ENCODE measurements at places on chromosomes 1 and 21.
A peak's percentile ranks its signal among the peaks of the same experiment; 100 is the strongest.

- peak; percentile 6 for DNase-seq
Measured at GRCh38 chr21:37153935-37154350, 80.9 kb downstream of the TTC3 start.

DNA sequence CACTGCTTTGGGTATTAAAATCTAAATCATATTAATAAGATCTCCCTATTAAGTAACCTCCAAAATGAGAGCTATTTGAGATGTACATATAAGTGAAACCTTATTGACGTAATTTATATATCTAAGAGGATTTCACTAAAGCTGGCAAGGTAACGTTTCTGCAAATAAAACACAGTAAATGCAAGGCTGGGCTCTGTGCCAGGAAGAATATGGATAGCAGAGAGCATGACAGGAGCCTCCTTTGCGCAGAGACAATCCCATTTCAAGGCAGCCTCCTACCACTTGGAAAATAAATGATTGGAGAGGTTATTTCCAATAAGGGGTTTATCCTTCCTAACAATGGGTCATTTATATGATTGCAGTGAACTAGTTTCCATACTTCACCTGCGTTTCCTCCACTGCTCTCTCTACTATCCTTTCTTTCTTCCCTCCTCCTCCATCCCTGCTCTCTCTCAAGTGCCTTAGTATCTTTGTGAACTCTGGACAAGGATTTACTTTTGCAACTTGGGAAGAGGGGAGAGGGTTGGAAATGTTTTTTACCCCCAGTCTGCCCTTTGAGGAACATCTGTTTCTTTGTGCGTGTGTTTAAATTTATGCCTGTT is 3.0 kb upstream of the NFIA start:
- no peak for DNase-seq

DNA sequence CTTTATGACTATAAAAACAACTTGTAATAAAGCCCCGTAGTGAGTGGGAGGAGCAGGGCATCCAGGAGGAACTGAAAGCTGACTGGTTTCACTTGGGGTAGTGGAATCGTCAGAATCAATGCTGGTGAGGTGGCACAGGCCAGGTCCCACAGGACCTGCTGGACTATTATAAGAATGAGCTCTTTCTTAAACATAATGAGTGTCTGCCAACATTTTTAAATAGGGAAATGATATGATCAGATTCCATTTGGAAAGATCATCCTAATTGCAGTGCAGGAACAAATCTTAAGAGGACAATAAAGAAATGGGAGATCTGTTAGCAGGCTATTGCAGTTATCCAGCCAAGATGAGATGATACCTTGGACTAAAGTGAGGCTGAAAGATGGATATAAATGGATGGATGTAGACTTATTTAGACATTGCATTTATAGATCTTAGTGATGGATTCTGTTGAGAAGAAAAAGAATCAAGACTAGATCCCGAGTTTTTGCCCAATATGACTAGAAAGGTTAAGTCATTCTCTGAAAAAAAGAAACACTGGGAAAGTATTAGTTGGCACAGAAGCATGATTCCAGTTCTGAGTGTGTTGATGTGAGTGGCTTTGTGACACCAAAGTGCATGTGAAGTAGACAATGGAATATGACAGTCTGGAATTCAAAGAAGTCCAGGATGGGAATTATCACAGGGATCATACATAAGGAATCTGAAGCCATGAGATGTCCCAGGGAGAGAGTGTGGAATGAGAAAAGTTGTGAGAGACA is 153.3 kb upstream of the SGIP1 start:
- no peak for DNase-seq

DNA sequence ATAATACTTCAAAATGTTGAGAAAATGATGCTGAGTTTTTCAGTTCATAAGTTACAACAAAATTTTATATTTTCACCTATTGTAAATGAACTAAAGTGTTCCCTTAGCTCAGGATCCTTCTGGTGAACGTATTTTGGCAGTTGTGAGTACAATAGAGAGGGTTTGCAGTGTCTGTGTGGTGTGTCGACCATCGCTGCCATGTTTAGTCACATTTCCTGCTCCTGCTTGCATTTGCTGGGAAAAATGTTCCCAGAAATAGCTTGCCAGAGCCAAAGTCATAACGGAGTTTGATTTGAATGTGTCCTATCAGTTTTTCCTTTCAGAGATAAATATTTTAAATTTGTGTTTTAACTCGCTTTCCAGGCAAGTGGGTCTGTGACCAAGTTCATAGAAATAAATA is 117.1 kb upstream of the COL6A1 start:
- no peak for DNase-seq

DNA sequence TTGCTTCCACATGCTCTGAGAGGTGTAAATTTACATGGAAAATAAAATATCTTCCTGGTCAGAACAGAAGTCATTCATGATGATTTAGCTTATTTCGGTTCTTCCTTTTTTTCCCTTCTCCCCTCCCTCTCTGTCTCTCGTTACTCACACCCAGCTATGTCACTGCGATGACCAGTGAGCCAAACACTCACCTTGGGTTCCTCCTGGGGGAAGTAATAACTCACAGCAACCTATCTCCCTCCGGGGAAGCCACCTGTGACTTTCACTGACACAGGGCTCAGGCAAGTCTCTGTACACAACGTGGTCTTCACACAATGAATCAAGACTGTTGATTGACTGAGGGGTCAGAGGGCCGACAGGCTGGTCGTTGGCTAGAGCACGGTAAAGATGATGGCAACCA is 135.3 kb upstream of the VANGL1 start:
- DNase-seq, result no peak

DNA sequence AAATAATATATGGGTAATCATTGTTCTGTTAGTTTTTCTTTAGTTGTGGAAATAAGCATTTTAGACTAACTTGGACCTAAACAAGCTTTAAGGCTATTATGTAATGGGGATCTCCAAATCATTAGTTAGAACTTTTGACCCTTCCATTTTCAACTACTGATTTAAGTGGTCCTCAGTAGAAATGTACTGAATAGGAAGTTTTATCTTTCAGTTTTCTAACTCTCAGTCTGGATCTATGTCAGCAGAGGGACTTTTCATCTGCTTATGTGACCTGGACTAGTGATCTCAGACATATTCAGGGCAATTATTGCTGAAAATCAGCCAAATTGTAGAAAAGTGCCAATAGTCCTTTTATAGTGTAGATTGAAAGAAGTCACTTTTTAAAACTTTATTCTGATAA is 56.0 kb downstream of the SASS6 start:
- no peak for DNase-seq

DNA sequence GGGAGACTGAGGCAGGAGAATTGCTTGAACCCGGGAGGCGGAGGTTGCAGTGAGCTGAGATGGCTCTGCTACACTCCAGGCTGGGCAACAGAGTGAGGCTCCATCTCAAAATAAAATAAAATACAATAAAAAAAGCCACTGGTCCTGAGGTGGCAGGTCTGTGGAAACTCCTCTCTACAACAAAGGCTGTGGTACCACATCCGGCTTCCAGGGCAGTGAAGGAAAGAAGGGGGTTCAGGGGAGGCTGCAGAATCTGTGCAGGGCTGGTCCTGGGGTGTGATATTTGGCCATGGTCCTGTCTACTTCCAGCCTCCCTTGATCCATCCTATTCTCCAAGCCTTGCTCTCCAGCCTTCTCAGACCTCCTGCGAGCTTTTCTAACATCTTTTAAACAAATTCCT is 731 bp upstream of the ZNF683 start:
- no peak for DNase-seq

DNA sequence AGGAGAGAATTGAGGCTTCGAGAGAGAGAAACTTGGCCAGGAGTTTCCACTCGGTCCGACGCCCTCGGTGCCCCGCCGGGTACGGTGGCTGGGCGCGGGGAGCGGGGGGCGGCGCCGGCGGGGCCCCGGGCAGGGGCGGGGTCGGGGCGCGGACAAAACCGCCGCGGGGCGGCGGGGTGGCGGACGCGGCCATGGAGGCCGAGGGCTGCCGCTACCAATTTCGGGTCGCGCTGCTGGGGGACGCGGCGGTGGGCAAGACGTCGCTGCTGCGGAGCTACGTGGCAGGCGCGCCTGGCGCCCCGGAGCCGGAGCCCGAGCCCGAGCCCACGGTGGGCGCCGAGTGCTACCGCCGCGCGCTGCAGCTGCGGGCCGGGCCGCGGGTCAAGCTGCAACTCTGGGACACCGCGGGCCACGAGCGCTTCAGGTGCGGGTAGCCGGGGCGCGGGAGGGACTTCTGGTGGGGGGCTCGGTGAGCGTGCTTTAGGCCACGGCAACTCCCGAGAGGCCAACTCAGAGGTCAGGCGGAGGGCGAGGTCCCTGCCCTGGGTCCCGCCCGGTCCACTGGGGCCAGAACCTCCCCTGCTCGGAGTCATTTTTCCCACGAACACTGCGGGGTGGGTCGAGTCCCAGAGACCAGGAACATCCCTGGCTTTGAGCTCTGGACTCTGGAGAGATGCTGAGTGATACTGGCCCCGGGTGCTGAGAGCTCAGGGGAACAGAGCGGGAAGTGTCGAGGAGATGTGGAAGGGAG is 431 bp downstream of the RAB42 start:
- peak; percentile 94 for DNase-seq

- DNase-seq, result no peak
Measured at GRCh38 chr1:180247580-180247979, 17.5 kb downstream of the LHX4 start.

- DNase-seq, result peak; percentile 44
Measured at GRCh38 chr1:53089478-53090226, 27.6 kb downstream of the PODN start.

DNA sequence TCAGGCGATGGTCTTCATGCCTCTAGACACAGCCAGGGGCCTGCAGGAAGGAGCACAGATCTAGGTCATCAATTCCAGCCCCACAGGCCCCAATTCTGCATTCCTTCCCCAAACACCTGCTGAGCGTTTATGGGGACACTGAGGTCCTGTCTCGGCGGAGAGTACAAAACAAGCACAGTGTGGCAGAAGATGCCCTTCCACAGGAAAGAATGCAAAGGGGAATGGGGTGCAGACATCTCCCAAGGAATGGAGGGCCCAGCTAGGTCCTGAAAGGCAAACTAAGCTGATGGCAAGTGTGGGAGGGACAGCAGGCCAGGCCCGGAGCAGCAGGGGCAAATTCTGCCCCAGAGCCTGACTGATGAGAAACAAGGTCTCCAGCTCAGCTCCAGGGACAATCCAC is 3.5 kb upstream of the S100A8 start:
- peak; percentile 8 for DNase-seq

DNA sequence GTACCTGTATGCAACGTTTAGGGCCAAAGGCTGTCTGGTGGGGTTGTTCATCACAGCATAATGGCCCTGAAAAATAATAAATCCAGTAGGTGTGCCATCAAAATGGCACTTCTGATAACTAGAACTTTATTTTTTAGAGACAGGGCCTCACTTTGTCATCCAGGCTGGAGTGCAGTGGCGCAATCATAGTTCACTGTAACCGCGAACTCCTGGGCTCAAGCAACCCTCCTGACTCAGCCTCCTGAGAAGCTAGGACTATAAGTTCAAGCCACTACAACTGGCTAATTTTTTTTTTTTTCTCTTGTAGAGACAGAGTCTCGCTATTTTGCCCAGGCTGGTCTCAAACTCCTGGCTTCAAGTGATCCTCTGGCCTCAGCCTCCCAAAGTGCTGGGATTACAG is 4.7 kb downstream of the SNAPIN start:
- DNase-seq, result no peak

DNA sequence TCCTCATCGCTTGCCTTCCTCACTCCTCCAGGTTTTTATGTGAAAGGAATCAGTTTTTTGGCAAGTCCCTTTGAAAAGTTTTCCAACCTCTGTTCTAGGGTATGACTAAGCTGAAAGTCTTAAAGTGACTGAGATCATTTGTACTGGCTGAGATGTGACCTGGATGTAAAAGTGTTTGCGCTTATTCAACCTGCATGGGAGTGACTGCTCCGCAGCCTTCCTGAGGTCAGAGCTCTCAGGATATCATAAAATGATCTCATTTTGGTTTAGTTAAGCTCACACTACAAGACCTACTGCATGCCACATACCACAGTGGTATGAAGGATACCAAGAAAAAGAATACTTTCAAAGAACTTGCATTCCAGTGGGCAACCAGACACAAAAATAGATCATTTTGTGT is 29.8 kb upstream of the TADA1 start:
- DNase-seq, result no peak

- peak; percentile 95 for DNase-seq
Measured at GRCh38 chr1:11858968-11859871, 475 bp upstream of the NPPB start.

DNA sequence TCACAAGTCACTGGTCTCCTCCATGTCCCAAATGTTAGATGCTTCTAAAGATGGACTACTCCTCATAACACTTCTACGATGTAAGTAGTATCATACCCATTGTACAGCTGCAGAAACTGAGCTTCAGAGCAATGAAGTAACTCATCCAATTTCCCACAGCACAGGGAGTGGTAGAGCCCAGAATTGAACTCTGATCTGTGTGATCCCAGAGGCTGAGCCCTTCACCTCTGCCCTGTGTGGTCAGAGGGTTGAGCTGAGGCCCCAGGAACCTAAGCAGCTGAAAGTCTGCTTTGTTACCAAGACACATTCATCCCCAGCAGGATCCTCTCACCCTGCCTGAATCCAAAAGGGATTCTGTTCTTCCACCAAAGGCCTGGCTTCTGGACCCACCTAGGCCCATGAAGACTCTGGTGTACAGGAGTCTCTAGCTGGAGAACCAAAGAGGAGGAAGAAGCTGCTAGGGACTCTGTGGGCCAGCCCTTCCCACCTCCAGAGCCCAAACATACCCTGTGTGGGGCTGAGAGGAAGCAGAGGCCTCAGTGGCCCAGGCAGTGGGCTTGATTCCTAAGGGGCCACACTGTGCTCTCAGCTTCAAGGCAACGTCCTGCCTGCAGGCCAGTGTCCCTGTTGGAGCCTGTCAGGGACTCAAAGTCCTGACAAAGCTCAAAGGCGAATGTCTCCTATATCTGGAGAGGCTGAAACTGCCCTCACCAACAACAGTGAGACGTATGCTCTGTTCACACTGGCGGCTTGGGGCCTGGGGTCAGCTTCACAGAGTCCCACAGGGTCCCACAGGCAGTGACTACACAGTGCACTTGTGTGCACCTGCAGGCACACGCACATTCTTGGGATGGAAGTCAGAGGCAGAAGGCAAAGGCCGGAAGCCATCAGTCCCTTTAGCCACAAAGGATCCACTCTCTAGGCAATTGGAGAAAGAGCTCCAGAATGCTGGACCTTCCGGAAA is 40.4 kb upstream of the SLC30A1 start:
- no peak for DNase-seq

DNA sequence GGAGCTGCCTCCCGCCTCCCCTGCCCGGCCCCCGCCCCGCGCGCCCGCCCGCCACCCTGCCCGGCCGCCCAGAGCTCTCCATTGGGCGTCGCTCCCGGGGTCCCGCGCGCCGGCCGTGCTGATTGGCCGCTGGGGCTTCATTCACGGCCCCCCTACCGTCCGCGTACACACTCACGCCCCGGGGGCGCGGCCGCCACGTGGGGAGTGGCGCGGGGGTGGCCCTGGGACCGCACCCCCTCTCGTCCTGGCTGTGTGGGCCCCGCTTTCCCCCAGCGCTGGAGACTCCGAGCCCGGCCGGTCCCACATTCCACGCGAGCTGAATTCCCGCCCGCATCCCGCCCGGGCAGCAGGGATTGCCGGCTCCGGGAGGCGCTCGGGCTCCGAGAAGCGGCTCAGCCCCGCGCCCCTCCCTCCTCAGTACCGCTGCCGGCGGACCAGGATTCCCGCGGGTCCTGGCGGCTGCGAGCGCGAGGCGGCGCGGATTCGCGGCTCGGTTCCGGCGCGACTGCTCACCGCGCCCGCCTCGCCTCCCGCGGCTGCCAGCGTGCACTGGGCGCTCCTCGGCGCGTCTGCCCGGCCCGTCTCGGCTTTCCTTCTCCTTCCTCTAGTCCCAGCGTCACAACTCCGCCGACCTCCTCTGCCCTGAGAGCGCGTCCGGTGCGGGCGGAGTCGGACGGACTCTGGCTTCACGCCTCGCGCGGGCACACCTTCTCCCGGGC is 450 bp upstream of the POU3F1 start:
- peak; percentile 98 for DNase-seq
